ENCODE measurements at places on chromosomes 16 and 17.

DNA sequence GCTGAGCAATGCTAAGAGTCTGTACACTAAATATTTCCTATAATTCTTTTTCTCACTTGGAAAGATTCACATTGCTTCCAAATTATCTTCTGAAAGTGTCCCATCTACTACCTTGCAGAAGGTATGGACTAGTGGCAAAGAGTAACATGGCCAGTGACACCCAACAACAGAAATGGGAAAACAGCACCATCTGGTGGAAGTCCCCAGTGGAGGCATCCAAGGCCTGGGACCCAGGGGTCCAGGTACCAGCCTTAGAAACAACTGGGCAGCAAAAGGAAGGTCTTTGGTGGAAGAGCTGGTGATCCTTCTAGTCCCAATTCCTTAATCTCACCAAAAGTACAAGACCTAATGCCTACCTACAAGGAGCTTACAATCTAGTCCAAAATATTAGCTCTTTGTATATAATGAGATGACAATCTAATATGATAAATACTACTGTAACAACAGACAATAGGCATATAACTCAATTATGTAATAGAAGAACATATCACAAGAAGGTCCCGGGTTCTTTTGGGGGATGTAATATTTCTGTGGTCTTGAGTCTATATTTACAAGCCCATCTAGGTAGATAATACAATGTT lies 55.3 kb downstream of the SKAP1 start:
- no peak for DNase-seq

- DNase-seq = no peak
Observed at GRCh38 chr16:86630471-86630870, 52.1 kb downstream of the FOXL1 start.

- no peak for DNase-seq
Observed at GRCh38 chr17:61159221-61159814, 240.3 kb upstream of the TBX2 start.

GRCh38 chr17:66900126-66901010 lies 64.1 kb upstream of the CACNG4 start:
- no peak for DNase-seq

DNA sequence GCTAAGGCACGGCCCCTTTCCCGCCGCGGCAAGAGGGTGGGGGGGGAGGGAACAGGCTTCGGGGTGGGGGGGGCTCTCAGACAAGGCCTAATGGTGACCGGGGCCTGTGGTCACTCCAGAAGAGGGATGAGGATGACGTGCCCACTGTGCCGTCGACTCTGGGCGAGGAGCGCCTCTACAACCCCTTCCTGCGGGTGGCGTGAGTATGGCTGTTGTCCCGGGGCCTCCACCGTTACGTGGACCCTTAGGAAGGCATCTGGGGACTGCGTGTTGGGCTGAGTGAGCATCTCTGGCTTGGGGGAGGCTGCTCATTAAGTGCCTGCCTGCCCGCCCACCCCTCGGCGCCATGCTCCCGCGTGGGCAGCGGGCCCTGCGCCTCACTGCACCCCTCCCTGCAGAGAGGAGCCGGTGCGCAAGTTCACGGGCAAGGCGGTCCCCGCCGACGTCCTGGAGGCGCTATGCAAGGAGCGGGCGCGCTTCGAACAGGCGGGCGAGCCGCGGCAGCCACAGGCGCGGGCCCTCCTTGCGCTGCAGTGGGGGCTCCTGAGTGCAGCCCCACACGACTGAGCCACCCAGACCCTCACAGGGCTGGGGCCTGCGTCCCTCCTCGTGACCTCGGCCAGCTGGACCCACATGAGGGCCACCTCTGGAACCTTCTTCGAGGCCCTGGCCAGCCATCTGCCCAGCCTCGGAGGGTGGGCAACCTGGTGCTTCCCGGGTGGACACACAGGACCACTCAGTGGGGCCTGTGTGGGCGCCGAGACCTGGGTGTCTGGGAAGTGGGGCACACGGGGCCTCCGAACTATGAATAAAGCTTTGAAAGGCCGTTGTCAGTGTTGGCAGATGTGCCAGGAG lies 2.2 kb downstream of the HAGHL start:
- DNase-seq = no peak

DNA sequence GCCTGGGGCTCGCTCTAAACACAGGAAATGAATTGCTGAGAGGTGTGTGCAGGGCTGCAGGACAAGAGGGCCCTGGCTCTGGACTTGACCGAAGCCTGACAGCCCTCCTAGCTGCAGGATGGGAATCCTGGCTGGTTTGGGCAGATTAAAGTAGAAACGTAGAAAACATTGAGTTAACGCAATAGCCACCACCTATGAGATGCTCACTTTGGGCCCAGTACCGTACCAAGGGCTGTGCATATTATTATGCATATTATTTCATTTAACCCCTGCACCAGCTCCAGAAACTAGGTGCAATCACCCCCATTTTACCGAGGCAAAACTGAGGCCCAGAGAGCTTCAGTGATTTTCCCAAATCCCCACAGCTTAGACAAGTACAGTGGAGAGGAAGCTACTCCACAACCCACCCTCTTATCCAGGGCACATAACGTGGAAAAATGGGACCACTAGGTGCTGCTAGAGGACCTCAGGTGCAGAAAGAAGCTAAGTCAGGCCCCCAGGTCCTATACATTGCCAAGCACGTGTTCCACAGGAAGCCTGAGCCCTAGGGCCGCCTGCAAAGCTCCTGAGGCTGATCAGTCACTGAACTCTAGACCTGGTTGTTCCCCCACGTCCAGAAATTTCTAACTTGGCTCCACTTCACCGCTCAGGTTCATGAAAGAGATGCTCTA lies 79.2 kb downstream of the MYH11 start:
- peak; percentile 64 for DNase-seq

- DNase-seq = no peak
Observed at GRCh38 chr16:84570739-84571403, 47.0 kb downstream of the COTL1 start.

GRCh38 chr16:88366032-88366703 lies 16.6 kb upstream of the ZNF469 start:
- no peak for DNase-seq

- no peak for DNase-seq
Observed at GRCh38 chr17:9371019-9371418, 204.6 kb downstream of the STX8 start.

- DNase-seq = peak; percentile 53
Observed at GRCh38 chr16:30753596-30753995, 5.4 kb downstream of the PHKG2 start.

DNA sequence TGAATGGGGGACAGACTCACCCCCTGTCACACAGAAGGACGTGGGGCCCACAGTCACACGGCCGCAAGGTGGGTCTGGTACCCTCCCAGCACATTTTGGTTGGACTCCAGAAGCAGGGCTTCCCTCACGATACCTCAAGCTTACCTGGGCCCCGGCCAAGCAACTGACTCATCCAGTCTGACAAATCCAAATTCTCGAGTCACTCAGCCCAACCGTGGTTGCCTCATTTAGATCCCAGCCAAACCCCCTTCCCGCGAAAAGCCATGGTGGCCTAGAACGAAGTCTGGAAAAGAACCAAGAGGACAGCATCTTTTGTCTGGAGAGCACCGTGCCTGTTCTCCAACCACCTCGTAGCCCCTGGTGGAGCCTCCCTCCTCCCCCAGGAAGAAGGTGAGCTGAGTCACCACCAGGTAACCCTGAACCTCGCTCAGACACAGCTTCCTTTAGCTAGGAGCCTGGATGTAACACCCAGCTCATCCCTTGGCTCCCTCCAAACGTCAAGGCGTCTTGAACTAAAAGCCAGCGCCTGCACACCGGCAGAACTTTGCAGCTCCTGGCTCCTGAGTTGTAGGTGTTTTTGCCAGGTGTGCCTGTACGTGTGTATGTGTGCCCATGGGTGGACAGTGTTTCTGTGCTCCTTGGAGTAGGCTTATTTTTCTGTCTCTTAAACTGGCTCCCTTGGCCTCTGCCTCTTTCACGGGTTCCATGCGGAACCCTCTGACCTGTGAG lies 78.9 kb downstream of the CMIP start:
- no peak for DNase-seq

DNA sequence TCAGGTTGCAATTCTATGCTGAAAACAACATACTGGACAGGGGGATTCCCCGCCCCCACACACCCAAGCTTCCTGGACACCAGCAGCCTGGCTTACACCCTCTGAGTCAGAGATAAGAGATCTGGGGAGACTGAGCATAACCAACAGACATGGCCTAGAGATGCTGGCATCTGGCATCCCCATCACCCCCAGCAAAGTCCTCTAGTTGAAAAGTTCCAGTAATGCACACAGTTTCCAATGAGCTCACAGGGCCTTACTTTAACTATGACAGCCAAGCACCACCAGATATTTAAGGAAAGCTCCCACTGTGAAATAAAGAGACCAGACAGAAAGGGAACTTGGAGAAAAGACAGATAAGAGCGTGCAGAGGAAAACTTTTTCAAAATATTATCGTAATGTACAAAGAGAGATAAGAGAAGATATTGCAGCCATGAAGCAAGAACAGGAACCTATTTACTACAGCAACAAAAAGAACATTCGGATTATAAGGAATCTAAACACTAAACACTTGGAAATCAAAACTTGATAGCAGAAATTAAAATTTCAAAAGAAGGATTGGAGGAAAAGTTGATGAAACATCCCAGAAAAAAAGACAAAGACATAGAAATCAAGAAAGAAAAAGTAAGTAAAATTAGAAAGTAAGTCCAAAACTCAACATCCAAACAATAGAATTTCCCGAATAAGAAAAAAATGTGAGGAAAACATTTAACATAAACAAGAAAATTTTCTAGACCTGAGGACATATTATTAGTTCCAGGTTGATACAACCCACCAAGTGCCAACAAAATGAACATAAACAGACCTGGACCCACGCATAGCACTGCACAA lies 17.2 kb upstream of the ALOX15 start:
- DNase-seq = no peak

DNA sequence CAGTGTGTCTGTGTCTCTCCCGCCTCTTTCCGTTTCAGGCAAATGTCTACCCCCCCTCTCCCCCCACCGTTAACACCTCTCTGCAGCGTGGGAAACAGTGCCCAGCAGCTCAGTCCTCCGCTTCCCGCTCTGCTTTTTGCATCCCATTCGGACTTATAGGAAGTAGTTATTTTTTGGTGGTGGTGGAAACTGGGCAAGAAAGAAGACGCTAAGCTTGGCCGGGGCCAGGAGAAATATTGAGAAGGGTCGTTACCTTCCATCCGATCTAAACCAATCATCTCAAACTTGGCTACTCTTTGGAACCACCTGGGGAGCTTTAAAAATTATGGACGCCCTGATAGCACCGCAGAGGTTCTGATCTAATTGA lies 499 bp upstream of the HLF start:
- DNase-seq = no peak

- no peak for DNase-seq
Observed at GRCh38 chr17:31416503-31416923, 25.0 kb downstream of the RAB11FIP4 start.

GRCh38 chr16:81415751-81416150 lies 28.9 kb upstream of the CMIP start:
- no peak for DNase-seq

DNA sequence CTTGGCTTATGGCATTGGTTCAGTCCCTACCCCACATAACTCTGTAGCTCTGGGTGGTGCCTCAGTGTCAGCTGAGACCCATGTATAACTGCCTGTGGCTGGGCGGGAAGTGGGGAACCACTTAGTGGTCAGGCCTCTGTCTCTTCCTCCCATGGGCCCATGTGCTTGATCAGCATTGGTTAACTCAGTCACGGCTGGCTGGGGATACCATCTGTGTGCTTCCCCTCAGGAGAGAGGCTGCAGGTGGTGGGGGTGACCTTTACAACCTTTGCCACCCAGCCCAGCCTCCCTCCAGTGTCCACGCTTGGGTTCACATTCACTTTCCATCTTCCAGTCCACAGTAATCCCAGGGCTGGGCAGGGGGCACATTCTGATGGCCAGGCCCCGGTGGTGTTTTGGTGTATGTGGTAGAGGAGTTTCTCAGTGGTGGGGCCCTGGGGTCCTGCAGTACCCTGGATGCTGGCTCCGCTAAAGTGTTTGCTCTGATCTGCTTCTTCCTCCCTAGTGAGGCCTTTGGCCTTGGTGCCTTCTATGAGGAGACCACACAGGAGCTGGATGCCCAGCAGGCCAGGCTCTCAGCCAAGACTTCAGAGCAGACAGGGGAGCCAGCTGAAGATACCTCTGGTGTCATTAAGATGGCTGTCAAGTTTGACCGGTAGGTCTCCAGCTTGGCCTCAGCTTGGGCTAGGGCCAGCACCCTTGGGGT lies 10.2 kb upstream of the NFATC3 start:
- DNase-seq = no peak

- no peak for DNase-seq
Observed at GRCh38 chr17:27578718-27579085, 52.3 kb upstream of the LGALS9 start.

GRCh38 chr16:56199164-56199563 lies 7.9 kb downstream of the GNAO1 start:
- no peak for DNase-seq

- peak; percentile 95 for DNase-seq
Observed at GRCh38 chr16:19113577-19114358, at the start of gene ITPRIPL2. TSS of gene ITPRIPL2 (plus strand) at chr16:19113964. CDS start at chr16:19114462, 498 bp downstream.

- DNase-seq = no peak
Observed at GRCh38 chr16:88874938-88875599, 8.6 kb upstream of the PABPN1L start.

GRCh38 chr16:81409016-81409556 lies 35.5 kb upstream of the CMIP start:
- no peak for DNase-seq

- DNase-seq = peak; percentile 88
Observed at GRCh38 chr17:78168242-78168902, at the start of gene SYNGR2. TSS of gene SYNGR2 (plus strand) at chr17:78168581. CDS start at chr17:78168617, 36 bp downstream.

DNA sequence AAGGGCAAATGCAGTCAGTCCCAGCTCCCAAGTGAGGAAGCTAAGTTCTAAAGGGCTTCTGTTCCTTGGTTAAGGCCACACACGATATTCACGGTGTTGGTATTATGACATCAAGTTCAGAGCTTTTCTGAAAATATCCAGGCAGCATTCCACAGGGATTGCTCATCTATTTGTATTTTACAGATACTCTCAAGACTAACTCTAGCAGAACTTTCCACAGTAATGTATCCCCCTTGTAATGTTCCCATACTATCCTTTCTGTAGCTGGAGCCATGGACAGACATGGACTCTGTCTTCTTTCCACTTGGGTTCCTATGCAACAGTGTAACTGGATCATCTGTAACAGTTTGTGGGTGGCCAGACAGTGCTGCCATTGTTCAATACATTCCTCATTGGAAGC lies 13.5 kb downstream of the SDR42E1 start:
- no peak for DNase-seq

GRCh38 chr16:28063591-28064061 lies at the start of gene GSG1L:
TSS of gene GSG1L (minus strand) at chr16:28063714. CDS start at chr16:28063424, 290 bp downstream.
- no peak for DNase-seq

DNA sequence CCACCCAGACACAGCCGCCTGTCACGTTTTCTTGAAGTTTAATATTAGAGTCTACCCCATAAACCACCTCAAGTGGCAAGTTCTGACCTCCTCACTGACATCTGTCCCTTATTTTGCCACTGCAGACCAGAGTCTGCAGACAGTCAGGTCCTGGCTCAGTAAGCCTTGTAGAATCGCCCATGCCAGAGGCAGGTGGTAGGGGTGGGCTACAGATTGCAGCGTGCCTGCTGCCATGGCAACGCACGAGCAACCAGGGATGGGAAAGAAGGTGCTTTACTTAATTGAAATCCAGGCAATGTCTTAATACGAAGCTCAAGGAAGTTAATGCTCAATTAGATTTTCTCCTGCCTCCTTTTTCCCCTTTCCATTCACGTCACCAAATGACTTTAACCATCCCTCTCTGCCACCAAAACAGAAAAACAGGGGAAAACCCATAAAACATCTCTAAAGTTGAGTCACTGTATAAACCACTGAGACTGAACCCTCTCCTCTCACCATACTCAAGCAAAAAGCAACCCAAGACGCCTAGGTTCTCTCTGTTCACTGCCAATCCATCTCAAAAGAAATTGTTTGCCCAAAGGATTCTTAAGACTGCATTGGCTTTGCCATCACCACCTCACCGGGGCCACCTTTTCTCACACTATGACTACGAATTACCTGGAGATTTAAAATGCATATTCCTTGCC lies 228.8 kb downstream of the SLC39A11 start:
- DNase-seq = no peak

All from sigmoid colon (tissue), 7 donors.